ENCODE measurements at places on chromosomes 2 and 18.

DNA sequence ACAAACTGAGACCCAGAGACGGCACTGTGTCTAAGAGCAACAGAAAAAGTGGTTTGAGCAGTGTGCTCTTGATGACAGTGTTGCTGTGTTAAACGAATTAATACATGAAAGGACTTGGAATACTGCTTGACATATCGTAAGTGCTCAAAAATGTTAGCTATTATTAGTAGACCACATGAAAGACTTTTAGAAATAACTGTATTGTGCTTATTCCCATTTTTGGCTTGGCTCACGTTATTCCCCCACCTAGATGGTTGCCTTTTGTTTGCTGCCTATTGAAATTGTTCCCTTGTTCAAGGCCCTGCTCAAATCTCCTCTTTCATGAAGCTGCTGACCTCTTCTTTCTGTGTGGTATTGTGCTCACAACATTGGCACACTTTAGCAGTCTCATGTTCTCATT, 27.8 kb upstream of the C2orf74 start:
- no peak for DNase-seq

GRCh38 chr2:3587432-3587831, 7.5 kb upstream of the COLEC11 start:
- no peak for DNase-seq

- no peak for DNase-seq
Observed at GRCh38 chr2:133486771-133487191, 81.5 kb downstream of the NCKAP5 start.

- no peak for DNase-seq
Observed at GRCh38 chr18:27004056-27004829, 138.7 kb upstream of the AQP4 start.

DNA sequence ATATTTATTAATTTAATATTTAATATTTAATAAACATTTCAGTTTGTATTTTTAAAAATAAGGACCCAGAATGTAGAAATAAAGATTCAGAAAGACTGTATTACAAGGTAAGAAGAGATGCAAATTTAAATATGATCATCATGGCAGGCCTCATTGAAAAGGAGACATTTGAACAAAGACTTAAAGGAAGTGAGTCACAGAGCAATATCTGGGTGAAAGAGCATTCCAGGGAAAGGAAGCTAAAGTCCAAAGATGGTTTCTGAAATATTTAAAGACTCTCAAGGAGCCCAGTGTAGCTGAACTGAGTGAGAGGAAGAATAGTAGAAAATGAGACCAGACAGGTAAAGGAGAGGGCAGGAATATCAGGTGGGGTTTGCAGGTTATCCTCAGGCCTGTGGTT, 5.9 kb downstream of the SCYGR4 start:
- no peak for DNase-seq

GRCh38 chr2:5057891-5058351, 634.3 kb upstream of the SOX11 start:
- DNase-seq, result no peak

DNA sequence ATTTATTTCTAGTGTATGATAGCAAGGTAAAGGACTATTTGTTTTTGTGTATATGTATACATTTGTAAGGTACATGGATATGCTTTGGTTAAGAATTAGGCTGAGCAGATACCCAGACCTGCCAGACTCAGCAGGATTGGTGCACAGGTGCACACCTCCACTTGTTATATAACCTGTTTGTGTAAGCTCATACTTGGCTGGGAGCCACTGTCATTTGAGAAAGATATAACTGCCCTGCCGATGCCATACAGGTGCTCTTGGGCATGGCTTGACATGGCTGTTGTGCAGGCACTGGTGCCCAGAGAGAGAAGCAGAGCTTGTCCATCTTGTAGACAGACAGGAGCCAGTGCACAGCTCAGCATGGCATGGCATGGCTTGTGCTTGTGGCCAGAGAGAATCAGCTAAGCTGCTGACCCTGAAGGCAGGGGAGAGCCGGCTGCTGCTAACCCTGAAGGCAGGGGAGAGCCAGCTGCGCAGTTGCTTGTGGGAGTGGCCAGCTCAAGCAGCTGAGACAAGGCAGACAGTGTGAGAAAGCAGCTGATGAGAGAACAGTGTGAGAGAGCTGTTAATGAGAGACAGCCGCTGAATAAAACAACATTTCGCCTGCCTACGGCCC, 136.5 kb downstream of the RNF144A start:
- DNase-seq, result no peak

- DNase-seq, result no peak
Observed at GRCh38 chr2:68336192-68336591, 16.4 kb upstream of the CNRIP1 start.

DNA sequence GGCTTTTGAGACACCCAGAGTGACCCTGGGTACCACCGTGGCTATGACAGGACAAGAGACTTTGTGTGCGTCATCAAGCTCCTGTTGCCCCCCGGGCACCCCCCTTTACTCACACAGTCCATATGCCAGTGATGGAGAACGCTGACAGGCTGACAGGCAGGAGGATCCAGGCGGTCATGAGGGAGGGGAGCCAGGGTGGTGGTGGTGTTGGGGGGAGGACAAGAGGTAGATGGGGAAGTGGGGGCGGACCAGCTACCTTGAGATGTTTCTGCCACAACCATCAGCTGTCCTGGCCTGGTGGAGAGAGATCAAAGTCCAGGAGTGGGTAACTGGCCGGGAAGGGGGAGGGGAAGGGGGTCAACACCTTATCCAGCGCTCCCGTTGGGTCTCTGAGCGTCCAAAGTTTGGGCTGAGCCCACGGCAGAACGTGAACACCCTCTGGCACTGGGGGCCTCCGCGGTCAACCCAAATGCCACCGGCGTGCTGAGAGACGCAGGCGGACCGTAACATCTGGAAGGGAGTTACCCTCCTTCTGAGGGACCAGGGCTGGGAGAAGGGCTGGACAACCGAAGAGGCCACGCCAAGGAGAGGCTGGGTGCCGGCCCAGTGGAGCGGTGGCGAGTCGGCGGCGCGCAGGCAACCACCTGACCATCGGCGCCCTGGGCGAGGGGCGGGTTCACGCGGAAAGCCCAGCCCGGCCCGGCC, 575 bp downstream of the TMEM150A start:
- peak; percentile 48 for DNase-seq

DNA sequence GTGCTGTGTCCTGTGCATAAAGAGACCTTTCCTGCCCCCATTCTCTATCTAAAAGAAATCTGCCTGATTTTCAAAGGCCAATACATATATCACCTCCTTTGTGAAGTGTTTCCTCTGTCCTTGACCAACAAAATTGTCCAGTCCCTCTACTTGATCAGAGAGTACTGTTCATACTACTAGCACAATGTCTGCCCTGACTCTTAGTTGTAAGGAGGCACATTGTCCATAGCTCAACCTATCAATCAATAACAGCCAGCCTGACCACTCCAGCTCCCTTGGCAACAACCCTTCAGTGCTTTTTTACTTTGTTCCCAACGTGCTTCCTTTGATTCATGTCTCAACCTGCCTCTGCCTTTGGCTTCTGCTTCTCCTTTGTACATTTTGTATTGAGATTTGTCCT, 398.9 kb downstream of the TRIB2 start:
- no peak for DNase-seq

GRCh38 chr2:144508172-144508851, 11.6 kb downstream of the ZEB2 start:
- no peak for DNase-seq

DNA sequence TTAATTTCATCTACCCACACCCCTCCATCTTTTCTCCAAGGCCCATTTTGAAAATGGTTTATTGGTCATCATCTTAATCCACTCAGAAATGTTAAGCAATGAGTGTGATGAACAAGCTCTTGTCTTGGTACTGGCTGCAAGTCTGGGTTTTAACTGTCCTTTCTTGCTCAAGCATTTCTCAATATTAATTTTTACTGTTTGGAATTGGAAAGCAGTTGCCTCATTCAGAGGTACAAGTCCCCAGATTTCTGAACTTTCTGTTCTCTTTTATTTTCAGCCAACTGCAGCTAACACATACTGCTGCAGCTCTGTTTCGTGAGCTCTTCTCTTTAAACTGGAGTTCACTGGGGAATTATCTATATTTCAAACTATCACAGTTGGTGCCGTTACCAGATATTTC, 99.4 kb upstream of the TEX51 start:
- DNase-seq, result no peak

- no peak for DNase-seq
Observed at GRCh38 chr18:48840491-48840877, 110.3 kb downstream of the SMAD7 start.

- peak; percentile 18 for DNase-seq
Observed at GRCh38 chr18:13175754-13176210, 42.8 kb upstream of the LDLRAD4 start.

DNA sequence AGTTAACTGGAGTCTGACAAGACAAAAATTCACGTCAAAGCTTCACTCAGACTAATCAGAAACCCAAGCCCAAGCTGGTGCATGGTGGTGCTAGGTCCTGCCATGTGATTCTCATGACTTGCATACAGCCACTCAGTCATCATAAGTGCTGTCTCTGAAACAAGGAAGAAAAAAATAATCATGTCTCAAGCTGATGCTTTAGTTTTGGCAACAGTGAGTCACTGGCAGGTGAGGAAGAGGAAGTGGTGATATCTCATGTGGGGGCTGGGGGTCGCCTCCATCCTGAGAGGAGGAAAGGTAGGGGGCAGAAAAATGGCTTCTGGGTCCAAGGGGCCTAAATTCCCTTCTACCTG, 136.3 kb downstream of the TMEM163 start:
- no peak for DNase-seq

DNA sequence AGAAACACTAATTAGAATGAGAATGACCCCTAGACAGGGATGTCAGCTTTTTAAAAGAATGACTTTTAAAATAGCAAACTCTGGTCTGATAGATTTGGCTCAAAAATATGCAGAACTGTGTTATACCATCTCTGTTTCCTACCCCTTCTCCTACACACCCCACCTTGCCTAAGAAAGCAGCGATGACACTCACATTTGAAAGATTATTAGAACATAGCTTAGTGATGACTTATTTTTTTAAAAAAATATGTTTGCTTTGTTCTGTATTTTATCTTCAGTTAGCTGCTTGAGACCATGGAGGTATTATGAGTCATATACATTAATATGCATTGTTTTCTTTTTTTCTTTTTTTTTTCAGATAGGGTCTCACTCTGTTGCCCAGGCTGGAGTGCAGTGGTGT, 176.7 kb upstream of the TPO start:
- no peak for DNase-seq

DNA sequence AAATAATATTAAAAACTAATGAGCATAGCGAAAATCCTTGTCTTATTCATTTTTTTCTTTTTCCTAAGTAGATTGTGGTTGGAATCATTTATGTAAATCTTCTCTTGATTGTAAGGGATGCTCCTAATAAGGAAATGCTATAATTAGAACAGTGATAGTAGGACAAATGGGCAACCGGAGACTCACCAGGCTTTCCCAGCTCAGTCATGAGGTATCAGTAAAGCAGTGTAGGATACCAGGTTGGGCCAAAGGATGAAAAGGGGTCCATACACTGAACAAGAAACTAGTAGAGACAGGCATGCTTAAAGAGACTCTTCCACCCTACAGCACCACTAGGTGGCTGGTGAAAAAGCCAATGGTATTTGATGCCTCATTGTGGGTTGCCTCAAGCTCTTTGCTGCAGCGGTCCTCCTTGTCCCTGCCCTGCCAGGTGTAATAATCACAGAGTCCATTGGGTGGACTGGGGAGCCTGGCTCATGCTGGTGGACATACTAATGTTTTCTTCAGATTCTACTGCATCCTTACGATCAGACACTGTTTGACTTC, 71.4 kb upstream of the FAM98A start:
- DNase-seq, result no peak

- no peak for DNase-seq
Observed at GRCh38 chr2:233901367-233901766, 15.8 kb upstream of the TRPM8 start.

DNA sequence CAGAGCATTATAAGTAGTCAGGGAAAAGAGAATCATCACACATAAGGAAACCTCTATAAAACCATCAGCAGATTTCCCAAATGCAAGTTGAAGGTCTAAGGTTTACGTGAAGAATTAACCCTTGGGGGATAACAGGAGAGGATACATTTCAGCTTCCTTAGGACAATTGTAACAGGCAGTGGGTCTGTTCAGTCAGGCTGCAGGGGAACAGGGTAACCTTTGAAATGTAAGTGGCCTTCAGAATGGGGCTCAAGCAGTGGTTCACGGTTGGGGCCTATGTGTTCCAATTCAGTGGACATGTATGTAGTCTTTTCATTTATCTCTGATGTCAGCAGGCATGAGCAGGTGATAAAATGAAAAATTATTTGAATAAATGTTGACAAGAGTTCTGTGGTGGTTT, 139.3 kb downstream of the EML6 start:
- DNase-seq, result no peak

- peak; percentile 78 for DNase-seq
Observed at GRCh38 chr2:84946204-84947009, 24.6 kb upstream of the KCMF1 start.

GRCh38 chr18:41170346-41170745, 784.7 kb upstream of the PIK3C3 start:
- no peak for DNase-seq

DNA sequence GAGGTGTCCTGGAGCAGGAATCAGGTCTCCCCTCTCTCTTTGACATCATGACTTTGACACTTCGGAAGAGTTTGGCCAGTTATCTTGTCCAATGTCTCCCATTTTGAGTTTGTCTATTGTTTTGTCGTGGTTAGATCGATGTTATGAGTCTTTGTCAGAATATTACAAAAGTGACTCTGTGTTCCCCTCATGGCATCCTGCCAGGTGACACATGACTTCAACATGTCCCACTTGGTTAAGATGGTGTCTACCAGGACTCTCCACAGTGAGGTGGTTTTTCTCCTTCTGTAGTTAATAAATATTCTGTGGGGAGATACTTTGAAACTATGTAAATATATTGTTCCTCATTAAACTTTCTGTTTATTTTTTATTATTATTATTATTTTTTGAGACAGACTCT, 76.6 kb upstream of the BZW1 start:
- no peak for DNase-seq

GRCh38 chr18:70044632-70045031, 97.0 kb upstream of the CD226 start:
- DNase-seq, result no peak

GRCh38 chr2:56335101-56335500, 151.3 kb downstream of the CCDC85A start:
- DNase-seq, result no peak

GRCh38 chr2:173589604-173590275, 235.1 kb downstream of the CDCA7 start:
- DNase-seq, result no peak

- DNase-seq, result no peak
Observed at GRCh38 chr2:160784034-160784433, 290.4 kb upstream of the RBMS1 start.

DNA sequence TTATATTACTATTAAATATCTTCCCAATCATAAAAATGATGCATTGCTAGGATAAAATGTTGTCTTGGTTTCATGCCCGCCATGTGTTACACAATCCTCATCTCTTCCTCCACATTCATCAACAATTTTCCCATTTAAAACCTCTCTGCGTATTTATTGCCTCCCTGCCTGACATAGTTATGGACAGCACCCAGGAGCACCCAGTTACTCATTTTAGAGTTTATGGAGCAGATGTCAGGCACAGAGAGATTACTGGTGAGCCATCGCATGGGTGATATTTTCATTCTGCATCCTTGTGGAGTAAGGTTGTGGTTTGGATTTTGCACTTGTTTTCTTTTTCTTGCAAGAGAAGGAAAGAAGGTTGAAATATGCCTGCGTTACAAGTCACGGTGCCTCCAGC, 116.7 kb upstream of the NPAS2 start:
- DNase-seq, result no peak
